ENCODE measurements at places on chromosomes 5 and 9.

GRCh38 chr5:122611406-122611805 lies 163.5 kb upstream of the SNX2 start:
- no peak for DNase-seq

GRCh38 chr5:60698336-60698735 lies 1.6 kb downstream of the DEPDC1B start:
- no peak for DNase-seq

DNA sequence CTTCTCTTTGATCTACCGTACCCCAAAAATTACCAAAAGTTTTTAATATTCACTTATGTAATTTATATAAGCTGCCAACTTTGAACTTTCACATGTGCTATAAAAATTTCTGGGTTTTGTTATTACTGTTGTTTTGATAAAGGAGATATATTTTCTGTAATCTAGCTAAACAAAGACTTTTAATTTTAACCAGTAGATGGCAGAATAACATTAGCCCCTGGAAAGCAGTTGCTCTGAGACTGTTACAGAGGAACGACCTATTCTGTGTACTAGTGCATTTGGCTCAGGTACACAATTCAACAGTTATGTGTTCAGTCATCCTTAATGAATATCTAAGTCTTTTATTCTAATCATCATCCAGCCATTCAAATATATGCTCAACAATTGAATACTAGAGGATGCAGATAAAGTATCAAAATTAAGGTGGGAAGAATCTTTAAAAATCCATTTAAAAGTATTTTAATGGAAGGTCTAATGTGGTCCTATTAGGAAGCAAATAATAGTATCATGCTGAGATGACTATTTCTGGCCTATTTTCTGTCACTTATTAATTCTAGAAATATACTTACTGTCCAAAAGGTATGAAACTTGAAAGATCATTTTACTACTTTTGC lies 8.6 kb downstream of the KLHL9 start:
- DNase-seq: no peak

- DNase-seq: no peak
Measured at GRCh38 chr5:129656952-129657351, 90.9 kb upstream of the MINAR2 start.

GRCh38 chr9:16572005-16572734 lies 298.3 kb downstream of the BNC2 start:
- DNase-seq: no peak

DNA sequence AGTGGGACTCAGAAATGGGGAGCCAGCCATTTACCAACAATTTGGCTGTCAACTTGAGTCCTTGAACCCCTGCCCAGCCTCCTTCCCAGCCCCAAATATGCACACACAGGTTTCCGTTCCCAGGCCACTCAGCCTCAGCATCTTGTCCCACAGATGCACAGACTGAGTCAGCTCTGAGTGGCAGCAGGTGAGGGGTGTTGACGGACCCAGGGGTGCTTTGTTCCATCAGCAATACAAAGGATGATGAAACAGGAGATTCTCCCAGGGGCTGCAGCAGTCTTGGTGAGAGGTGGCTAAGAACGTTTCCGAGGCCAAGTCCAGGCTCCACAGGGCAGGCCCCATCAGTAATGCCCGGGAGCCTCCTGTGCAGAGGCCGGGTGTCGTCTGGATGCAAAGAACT lies 4.9 kb upstream of the OLFM1 start:
- DNase-seq: no peak

DNA sequence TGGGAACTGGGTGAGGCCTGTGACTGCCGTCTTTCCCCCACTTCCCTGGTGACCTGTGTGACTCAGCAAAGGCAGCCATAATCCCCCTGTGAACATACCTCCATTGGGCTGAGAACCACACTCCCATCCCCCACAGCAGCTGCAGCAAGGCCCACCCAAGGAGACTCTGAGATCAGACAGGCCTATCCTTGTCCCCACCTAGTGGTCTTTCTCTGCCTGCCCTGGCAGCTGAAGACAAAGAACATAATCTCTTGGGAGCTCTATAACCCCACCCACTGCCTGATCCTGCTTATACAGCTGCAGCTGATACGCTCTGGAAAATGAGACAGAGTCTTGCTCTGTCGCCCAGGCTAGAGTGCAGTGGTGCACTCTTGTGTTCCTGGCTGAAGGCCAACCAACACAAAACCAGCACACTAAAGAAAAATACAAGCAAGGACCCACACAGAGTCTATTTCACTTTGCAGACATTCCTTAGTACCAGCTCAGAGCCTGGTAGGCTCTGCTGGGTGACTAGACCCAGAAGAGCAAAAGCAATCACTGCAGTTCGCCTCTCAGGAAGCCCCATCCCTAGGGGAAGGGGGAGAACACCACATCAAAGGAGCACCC lies 106.7 kb downstream of the MCTP1 start:
- peak; percentile 97 for DNase-seq

DNA sequence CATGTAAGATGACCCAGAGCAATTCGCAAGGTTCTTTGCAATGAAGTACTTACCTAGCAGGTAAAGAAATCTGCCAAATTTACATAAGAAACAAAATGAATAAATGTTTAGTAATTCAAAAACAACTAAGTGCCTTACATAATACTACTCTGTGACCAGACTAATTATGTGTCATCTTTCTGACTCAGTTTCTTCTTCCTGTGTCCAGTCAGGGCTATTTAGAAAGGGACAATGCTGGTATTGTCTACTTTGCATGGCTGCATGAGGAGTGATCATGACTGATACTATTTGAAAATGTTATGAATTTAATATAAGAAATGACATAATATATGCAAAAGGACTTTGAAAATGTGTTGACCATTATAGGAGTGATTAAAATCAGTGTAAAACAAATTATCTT lies 210.0 kb downstream of the TMEM161B start:
- no peak for DNase-seq

DNA sequence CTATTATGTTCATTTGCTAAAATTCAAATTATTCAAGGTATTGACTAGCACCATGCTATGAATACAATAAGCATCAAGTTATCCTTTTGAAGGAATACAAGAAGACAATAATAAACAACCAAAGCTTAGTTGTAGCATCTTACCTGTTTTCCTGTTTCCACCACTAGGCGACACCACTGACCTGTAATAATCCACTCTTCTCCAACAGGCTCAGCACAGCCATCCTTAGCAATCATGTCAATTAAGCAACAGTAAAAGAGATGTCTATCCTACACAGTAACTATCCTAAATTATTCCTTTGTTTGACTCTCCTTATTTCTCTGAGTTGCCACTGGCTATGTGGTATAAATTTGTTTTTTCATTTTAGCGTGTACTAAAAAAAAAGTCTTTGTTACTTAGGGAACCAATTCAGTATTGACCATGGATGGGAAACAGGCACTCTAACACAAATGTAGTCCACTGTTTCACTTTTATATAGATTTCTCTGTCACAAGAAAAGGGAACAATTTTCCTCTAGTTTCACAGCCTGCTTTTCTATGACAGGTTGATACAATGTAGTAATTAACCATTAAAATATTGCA lies 46.2 kb downstream of the PCA3 start:
- peak; percentile 17 for DNase-seq

- DNase-seq: no peak
Measured at GRCh38 chr9:130583271-130583670, 3.9 kb downstream of the FUBP3 start.

- DNase-seq: no peak
Measured at GRCh38 chr9:131228988-131229387, 47.3 kb downstream of the FAM78A start.

GRCh38 chr5:100790170-100790665 lies 112.9 kb downstream of the ST8SIA4 start:
- no peak for DNase-seq

DNA sequence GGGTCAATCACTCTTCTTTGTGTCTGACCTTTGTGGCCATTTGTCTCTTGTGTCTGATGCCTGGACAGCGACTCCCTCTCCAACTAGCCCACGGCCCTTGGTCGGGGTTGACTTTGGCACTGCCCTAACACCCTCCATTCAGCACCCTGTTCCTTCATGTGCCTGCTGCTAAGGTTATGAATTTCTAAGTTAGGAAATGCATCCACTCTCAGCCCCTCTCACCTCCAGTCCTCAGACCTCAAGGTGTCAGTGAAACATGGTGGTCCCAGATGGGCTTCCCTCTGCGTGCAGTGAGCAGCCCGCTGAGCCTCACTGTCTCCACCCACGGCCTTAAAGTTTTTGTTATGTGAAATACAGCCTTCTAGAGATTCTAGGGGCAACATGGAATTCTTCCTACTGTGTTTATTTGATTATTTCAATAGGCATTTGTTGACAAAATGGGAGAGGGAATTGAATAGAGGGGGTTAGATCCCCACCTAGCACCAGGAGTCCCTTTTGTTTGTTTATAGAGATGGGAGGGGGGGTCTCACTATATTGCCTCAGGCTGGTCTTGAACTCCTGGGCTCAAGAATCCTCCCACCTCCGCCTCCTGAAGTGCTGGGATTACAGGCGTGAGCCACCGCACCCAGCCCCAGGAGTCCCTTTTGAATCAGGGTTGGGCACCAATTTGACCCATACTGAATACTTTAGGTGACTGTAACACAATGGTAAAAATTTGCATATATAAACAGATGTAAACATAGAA lies 1.6 kb upstream of the GLIPR2 start:
- DNase-seq: no peak

DNA sequence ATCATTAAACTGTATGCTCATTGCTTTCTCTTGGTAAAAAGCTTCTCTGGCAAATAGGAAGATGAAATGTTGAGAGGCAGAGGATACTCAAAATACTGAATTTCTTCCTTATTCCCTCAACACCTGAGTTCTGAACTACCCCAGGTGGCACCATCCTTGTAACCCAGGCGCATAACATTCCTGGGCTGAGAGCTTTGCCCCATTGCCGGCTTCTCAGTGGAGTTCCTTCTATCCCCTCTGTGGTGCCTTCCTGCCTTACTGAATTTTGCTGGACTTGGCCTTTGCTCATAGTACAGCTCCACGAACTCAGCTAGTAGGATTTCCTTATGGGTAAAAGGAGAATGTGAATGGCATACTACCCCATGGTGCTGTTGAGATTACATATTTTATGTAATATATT lies 54.7 kb downstream of the BASP1 start:
- no peak for DNase-seq

GRCh38 chr9:91903126-91903911 lies 46.7 kb downstream of the ROR2 start:
- DNase-seq: no peak

DNA sequence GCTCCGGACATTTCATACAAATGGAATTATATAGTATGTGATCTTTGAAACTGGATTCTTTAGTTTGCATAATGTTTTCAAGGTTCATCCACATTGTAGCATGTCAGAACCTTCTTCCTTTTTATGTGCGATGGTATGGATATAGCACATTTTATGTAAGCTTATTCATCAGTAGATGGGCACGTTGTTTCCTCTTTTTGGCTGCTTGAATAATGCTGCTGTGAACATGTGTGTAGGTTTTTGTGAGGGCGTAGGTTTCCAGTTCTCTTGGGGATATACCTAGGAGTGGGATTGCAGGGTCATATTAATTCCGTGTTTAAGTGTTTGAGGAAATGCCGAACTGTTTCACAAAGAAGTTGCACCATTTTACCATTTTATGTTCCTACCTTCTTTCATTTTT lies 187.8 kb downstream of the NR3C1 start:
- no peak for DNase-seq

GRCh38 chr5:81854915-81855314 lies 104.0 kb upstream of the SSBP2 start:
- no peak for DNase-seq

- peak; percentile 86 for DNase-seq
Measured at GRCh38 chr9:123642291-123643278, 286.6 kb downstream of the CRB2 start.

GRCh38 chr9:28163619-28164018 lies 590.3 kb upstream of the C9orf72 start:
- no peak for DNase-seq

DNA sequence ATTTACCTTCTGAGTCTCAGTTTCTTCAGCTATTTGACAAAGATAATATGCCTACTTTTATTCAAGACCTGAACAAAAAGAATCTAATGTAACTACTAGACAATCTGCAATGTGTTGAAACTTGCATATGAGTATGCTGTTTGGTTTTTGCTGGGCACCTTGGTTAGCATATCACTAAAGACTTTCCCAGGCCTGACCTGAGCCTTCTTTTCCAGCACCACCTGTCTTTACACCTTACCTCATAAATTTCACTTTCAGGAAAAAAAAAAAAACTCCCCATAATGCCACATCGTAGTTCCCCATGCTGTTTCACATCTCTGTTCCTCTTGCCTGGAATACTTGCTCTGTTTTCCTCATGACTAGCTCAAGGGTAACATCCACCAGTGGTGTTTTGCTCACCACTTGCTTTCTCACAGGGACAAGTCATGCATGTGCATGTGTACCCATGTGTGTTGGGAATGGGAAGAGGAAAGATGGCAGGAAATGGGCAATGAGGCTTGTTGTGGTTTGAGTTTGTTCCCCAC lies 45.6 kb upstream of the TLE4 start:
- DNase-seq: no peak

- DNase-seq: no peak
Measured at GRCh38 chr5:80736730-80737129, 81.9 kb upstream of the DHFR start.

DNA sequence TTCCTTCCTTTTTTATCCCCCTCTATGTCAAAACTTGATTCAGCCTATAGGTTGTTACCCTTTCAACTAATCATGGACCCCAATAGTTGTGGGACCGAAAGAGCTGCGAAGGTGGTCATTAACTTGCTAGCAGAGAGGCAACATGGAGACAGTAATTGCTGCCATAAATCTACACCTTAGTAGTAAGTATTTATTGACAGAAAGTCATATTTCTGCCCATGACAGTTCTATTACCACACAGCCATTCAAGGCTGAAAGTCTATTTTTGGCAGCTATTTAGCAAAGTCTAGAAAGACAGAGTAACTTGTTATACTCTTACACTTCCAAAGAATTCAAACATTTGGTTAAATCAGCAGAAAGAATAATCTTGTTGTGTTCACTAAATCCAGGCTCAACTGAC lies 236.2 kb downstream of the PRELID2 start:
- DNase-seq: no peak
